Adipocyte (in vitro differentiated cells): ENCODE measurements at places on chromosomes 2 and 18.

- DNase-seq, result no peak
These were observed 48.6 kb downstream of the PTGR3 start for GRCh38 chr18:75160364-75160763.

DNA sequence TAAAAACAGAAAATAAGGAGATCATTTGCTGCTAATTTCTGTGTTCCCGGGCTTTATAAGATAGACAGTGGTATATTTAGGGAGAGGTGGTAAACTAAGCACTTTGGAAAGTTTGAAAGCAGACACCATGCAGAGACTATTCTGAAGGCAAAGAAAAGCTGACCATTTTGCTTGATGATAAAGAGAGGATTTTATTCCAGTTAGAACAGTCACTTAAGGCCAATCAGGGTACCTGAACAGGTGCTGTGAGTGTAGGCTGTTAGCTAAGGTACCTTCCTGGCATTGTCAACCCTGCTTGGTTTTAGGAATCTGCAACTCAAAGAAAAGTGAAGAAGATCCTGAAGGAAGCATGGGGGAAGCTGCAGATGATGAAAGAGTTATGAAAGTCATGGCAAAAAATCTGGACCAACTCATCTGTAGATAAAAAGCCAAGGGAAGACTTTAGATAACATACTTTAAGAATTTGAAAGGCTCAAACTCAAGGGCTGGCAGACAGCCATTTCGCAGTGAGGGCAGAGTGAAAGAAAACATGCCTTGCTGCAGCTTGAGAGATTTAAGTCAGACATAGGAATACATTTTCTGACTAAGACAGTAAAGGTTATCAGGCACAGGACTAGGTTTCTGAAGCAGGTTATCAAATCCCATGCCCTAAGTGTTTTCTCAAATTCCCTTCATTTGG, 80.1 kb upstream of the ARL5A start:
- DNase-seq, result no peak

GRCh38 chr2:150491943-150492342, 4.5 kb upstream of the RND3 start:
- DNase-seq, result peak; percentile 68

GRCh38 chr2:143451642-143452281, 322.5 kb downstream of the ARHGAP15 start:
- DNase-seq, result no peak

DNA sequence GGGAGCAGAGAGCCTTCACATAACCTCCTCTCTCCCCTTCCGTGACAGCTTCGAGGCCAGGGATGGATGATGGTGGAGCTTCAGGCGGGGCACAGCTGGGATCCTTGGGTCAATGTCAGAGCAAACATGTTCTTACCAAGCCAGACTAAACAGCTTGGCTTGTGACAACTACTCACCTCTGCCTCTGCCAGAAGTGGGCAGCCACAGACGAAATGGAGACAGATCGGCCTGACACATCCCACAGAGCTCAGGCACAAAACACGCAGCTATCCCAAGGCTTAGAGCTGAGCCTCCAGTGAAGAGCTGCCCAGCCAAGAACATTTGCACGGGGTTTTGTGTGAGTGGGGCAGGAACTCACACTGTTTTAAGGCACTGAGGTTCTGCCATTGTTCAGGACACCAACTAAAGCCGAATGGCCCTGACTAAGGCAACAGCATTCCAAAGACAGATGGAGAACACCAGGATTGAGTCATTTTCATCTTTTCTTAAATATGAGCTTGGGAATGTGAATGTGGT, 12.8 kb downstream of the PXDN start:
- DNase-seq, result no peak

- DNase-seq, result no peak
These were observed 194.7 kb upstream of the GLI2 start for GRCh38 chr2:120540719-120541552.

DNA sequence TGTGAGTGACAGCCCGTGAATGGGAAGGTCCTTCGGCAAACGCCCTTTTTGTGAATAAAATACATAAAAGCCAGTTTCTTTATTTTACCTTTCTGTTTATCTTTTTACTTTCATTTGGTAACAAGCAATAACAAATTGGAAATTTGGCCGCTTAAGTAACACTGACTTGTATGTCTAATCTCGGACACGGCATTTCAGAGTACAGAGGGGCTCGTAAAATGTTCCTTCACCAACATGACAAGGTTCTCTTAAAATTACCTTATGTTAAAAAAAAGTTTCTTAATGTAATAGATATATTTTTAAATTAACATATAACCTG, 558 bp upstream of the NEMP2 start:
- DNase-seq, result peak; percentile 41

GRCh38 chr2:74939919-74940812, 18.3 kb upstream of the POLE4 start:
- no peak for DNase-seq

DNA sequence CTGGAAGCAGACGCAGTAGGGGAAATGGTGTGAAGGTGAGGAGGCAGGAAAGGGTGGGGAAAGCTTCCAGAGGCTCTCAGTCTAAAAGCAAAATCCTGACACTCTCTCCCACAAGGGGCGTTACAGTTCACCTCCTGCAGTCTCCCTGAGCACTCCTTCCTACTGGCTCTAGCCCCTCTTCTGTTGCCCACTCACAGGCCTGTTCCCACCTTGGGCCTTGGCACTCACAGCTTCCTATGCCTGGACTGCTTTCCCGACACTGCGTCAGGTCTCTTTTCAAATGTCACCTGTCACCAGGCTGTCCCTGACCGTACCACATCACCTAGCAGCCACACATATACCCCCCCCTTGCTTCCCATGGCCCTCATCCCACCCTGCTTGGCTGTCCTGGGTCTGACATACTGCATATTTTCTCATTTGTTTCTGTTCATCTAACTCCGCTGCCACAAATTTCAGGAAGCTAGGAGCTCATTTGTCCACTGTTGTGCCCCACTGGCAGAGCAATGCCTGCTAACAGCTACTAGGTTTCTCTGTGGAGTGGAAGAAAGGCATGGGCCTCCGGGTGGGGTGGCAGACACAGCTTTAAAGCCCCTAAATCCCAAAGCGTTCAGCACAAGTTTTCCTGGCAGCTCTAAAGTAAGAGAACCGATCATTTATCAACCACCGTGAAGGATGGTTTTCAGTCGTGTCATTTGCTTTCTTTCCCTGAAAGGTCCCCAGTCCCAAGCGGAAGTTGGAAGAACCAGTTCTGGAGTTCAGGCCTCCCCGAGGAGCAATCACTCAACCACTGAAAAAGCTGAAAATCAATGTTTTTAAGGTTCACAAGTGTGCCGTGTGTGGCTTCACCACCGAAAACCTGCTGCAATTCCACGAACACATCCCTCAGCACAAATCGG, 118.8 kb downstream of the ZNF532 start:
- DNase-seq, result no peak

DNA sequence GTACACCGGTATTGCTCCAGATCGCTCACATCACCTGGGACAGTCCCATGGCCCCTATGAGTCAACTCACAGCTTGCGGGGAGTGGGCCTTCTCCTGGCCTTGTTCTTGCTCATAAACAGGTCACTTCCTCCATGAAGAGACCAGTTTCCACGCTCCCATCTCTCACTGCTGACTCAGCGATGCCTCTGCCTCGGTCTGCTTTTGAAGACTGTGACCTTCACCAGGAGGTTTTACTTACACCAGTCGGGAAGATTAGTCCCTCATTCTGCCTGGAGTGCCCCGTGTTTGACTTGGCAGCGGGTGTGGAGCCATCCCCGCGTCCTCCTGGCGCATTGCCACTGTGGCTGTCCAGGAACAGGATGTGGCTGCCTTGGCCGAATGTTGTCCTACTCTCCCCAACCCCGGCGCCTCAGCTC, 159.8 kb downstream of the RHBDD1 start:
- peak; percentile 55 for DNase-seq

GRCh38 chr2:5474716-5475115, 217.5 kb upstream of the SOX11 start:
- DNase-seq, result no peak

GRCh38 chr18:31878358-31878757, 64.6 kb downstream of the TRAPPC8 start:
- no peak for DNase-seq

DNA sequence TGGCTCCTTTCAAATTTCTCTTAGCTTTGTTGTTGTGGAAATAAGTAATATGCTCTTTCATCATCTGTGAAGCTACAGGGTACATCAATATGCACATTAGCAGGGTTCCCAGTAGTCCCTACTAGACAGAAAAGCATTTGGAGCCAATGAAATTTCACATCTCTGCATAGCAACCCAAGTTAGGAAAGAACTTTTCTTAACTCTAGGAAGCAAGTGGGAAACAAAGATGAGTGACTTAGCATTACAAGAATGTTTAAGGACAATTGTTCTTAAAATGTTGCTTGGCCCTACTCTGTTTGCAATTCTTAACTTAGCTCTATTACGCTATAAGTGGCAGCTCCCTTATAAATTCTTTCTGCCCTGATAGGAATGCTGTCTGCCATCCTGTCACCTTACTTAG, 39.6 kb downstream of the ZEB2 start:
- DNase-seq, result peak; percentile 64

DNA sequence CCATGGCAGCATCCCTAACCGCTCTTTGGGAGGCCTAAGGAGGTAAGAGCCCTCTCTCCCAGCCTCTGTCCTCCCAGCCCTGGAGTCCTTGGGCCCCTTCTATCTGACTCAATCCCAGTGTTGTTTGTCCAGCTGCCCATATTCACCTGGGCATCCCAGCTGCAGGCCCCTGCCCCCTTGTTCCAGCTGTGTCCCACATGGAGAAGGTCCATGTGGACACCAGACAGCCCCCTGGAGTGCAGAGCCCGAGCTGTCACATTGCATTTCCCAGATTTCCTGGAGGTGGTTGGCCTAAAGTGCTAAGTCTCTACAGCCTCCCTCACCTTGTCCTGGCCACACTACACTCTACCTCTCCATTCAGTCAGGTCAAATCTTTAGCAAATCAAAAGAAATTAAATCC, 42.5 kb downstream of the PSD4 start:
- no peak for DNase-seq

DNA sequence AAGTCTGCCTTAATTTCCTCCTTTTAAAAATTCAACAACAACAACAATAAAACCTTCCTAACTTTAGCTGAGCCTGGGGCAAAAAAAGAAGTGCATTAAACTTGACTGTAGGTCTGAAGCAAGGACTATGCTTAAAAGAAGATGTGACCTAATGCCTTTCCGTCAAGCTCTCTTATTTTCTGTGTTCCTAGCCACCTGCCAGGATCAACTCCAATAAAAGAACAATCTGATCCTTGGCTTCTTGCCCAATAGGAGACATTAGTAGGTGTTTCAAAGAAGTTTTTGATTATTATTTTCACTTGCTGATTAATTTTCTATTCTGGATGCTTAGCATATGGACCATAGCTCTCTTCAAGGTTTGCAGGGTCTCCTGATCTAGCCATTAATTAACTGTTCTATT, 237.5 kb downstream of the STK39 start:
- no peak for DNase-seq

DNA sequence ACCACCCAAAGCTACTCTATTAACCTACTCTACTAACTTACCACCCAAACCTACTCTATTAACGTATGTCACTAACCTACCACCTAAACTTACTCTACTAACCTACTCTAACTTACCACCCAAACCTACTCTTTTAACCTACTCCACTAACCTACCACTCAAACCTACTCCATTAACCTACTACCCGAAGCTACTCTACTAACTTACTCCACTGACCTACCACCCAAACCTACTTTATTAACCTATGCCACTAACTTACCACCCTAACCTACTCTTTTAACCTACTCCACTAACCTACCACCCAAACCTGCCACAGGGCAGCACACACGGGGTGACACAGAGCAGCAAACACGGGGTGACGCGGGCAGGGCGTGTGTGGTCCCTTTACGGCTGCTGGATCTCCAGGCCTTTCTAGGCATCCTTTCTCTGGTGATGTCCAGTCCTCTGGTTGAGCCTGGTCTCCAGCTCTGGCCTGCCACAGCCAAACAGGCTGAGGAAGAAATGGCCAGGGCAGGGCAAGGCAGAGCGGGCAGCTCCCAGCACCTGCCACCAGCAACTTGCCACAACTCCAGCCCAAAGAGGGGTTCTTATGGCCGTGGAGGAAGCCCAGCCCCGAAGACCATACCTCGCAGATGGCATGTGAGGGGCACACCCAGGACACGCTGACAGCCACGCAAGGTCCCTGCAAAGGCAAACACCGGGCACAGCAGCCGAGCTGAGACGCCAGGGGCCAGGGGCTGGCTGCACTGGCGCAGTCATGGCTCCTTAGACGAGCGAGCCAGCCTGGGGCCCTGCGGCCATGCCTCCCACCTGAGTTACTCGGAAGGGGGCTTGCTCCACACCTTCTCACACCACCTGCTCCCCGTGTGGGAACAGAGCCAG, 25.7 kb downstream of the PXDN start:
- no peak for DNase-seq

GRCh38 chr2:150853263-150853662, 365.8 kb upstream of the RND3 start:
- no peak for DNase-seq

- DNase-seq, result no peak
These were observed 2.8 kb upstream of the BBS5 start for GRCh38 chr2:169476459-169476858.

DNA sequence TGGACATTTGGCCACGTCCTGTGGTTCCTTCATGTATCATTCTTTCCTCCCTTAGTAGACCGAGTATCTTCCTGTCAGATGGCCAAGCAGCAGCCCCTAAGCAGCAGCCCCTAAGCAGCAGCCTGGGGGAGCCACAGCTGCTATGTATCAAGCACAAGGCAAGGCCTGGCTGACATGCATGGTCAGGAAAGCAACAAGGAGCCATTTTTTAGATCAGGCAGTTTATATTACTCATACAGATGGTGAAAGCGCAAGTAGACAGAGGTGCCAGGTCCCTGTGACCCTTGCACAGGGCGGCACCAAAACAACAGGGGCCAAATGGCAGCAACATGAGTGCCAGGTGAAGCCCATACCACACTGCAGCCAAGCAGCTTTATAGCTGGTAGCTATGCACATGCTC, 22.1 kb downstream of the CHCHD5 start:
- no peak for DNase-seq

GRCh38 chr2:84022810-84023431, 436.2 kb downstream of the SUCLG1 start:
- peak; percentile 81 for DNase-seq

DNA sequence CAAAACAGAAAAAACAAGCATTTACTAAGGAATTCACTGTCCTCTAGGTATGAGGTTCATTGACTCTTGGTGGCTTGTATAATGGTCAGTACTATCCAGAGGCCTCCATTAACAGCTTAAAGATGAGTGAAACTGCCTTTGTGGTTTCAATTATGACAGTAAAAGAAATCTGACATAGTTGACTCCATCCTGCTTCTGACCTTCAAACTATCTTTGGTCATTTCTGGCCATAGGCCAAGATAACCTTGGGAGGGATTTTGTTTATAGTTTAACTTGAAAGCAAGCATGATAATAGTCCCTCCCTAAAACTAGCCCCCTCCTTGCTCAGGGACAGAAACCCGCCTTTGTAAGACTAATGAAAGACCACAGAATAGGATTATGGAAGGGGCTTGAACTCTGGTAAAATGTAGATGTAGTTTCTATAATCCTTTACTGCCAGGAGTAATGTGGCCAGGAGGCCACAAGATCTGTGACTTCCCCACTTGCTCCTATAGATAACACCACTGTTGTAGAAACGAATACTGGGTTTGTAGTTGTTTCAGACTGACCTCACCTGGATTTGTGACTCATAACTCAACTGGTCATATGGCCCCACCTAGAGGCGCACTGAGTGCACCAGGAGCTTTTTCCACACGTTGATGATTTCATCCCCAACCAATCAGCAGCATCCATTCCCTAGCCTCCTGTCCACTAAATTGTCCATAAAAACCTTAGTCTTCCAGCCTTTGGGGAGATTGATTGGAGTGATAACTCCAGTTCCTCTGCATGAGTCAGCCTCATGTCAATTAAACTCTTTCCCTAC, 8.6 kb upstream of the PLEKHM3 start:
- peak; percentile 28 for DNase-seq

GRCh38 chr2:96501886-96502810, 3.0 kb downstream of the NEURL3 start:
- no peak for DNase-seq

GRCh38 chr2:233676046-233676445, 4.3 kb downstream of the UGT1A9 start:
- no peak for DNase-seq
